ENCODE measurements at places on chromosomes 1 and 21. TPM values are rescaled to one million over a fixed set of nuclear protein-coding genes. Genes with fewer than 3 reads are reported as not detected.

The TSSK3 gene
- polyA plus RNA-seq = 7.4 TPM

DNA sequence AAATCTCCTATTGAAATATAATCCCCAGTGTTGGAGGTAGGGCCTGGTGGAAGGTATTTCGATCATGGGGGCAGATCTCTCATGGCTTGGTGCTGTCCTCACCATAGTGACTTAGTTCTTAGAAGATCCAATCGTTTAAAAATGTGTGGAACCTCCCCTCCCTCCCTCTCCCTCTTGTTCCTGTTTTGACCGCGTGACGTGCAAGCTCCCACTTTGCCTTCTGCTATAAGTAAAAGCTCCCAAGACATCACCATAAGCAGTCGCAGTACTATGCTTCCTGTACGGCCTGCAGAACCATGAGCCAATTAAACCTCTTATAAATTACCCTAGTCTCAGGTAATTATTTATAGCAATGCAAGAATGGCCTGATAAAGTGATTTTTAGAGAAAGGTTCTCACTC is 10.9 kb upstream of the RGS2 start:
- DNase-seq = no peak

DNA sequence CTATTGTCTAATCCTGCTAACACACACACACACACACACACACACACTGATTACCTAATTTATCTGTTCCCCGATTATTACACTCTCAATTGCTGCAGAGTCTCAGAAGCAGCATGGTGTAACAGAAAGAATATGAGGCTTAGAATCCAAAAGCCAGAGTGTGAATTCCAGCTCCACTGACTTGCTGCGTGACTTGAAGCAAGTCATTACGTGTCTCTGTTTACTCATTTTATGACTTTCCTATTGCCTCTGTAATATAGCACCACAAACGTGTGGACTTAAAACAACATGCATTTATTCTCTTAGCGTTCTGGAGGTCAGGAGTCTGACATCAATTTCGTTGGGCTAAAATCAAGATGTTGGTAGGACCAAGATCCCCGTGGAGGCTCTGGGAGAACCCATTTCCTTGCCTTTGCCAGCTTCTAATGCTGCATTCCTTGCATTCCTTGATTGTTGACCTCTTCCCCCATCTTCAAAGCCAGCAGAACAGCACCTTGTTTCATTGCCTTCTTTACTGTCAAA is 55.9 kb upstream of the ATP5PO start:
- DNase-seq = no peak

GRCh38 chr1:156840186-156840897 is 18.6 kb downstream of the INSRR start:
- DNase-seq = no peak

DNA sequence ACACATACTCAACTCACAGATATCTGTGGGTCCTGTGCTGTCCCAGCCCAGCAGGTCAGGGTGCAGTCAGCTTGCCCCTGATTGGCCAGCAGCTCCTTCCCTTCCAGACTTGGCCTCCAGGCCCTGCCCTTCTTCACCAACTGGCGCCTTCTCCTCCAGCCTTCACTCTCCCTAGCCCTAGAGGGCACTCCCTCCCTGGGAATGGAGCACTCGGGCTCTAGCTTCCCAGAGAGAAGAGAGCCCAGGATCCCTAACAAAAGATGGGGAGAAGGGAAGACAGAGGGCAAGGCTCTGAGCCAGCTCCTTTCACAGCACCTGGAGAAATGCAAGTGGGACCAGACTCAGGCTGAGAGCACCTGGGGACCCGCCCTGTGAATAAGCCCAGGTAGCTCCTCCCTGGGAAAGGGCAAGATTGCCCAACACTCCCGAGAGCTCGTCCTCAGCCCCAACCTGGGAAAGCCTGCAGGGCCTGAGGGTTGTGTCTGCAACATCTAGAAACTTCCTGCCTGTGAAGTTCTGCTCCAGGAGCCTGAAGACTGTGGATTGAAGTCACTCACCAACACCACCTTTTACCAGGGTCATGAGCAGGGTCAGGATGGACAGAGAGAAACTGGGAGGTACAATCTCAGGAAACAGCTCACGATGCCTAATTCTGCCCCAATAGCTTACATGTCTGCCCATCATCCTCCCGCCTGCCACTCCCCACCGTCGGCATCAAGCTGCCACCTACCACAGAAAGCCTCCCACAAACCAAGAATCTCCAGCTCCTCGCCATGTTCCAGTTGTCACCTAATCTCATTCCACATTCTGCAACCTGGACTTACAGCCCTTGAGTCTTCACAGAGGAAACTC is at the start of gene PGLYRP4:
Gene PGLYRP4, minus strand, starts transcription at position 331 of the 852 bp plus-strand sequence. CDS start 909 bp downstream, outside the sequence.
- no peak for DNase-seq
